ENCODE measurements at places on chromosomes 12 and 14.

- DNase-seq: peak; percentile 10
Observed at GRCh38 chr12:24661657-24662096, 287.2 kb downstream of the BCAT1 start.

- DNase-seq: no peak
Observed at GRCh38 chr14:36229262-36229661, 52.7 kb upstream of the PTCSC3 start.

- no peak for DNase-seq
Observed at GRCh38 chr14:30829853-30830252, 44.5 kb upstream of the COCH start.

- DNase-seq: no peak
Observed at GRCh38 chr12:87116780-87117179, 860.6 kb upstream of the MGAT4C start.

GRCh38 chr12:60021235-60021634 lies 425.4 kb downstream of the SLC16A7 start:
- DNase-seq: no peak

GRCh38 chr14:20383636-20384035 lies 29.7 kb downstream of the TEP1 start:
- no peak for DNase-seq

GRCh38 chr14:39025250-39025809 lies 77.7 kb downstream of the SEC23A start:
- DNase-seq: no peak

GRCh38 chr14:55701638-55702037 lies 121.6 kb downstream of the KTN1 start:
- peak; percentile 70 for DNase-seq

DNA sequence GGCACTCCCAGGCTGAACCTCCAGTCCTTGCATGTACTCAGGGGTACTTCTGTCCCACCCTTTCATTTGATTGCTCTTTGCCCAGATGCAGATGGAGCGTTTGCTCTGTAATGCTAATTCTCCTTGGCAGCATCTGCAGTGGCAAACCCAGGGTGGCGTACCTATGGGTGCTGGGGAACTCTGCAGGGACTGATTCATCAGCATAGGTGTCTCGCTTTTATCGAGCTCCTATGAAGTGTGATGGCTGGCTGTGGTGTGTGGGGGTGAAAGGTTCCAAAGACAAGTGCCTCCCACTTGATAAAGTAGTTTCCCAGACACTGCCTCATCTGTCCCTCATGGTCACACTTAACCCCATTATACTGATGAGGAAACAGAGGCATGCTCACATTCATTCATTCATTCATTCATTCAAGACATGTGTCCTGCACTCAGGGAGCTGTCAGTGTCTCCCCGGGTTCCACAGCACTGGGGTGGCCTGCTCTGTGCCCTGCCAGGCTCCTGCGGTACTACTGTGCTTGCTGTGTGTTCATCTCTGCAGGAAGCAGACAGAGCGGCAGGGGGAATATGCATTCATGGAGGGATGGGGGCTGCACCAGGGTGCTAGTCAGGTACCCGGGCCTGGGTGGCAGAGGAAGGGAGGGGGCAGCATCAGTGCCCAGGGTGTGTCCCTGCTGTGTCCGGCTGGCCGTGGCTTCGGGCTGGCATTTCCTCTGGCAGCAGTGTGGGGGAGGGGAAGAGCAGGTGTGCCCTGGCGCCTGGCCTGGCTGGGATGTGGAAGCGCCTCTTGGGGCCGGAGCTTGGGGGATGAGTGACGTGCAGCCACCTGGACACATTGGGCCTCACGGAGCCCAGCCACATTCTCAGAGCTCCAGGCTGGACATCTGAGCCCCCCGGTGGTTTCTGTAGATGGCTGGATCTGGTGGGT lies 110.9 kb downstream of the TSPAN9 start:
- no peak for DNase-seq

- no peak for DNase-seq
Observed at GRCh38 chr12:22531205-22531604, 13.1 kb downstream of the C2CD5 start.

GRCh38 chr14:66022526-66022925 lies 463.6 kb upstream of the CCDC196 start:
- no peak for DNase-seq

GRCh38 chr12:30525171-30525570 lies 170.5 kb downstream of the IPO8 start:
- DNase-seq: no peak

GRCh38 chr14:104244221-104245011 lies 106.0 kb downstream of the KIF26A start:
- DNase-seq: no peak

- DNase-seq: no peak
Observed at GRCh38 chr14:106622200-106622745, 1095.9 kb downstream of the TMEM121 start.

GRCh38 chr14:55350461-55350860 lies 61.2 kb downstream of the ATG14 start:
- no peak for DNase-seq

- DNase-seq: peak; percentile 55
Observed at GRCh38 chr14:57199921-57200320, 68.8 kb downstream of the EXOC5 start.

- peak; percentile 42 for DNase-seq
Observed at GRCh38 chr12:55711786-55712553, 3.9 kb upstream of the BLOC1S1 start.

- peak; percentile 98 for DNase-seq
Observed at GRCh38 chr14:22536853-22537338, 52.1 kb downstream of the DAD1 start.

DNA sequence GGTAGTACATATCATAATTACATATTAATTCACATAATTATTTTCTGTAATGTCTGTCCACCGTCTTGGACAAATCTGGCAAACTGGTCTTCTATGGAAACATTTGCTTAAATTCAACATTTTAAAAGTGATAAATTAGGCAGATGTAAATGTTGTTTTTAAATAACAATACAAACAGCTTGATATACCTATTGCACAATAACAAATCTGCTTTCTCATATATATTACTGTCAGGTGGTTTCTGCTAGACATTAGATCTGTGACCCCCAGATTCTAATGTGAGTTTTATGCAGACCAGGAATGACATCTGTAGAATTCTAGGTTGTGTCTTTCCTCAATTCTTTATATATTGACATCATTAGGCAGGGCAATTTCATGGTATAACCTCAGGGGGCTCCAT lies 173.3 kb downstream of the CCDC59 start:
- DNase-seq: no peak

- DNase-seq: no peak
Observed at GRCh38 chr14:24892497-24893051, 157.4 kb downstream of the STXBP6 start.

DNA sequence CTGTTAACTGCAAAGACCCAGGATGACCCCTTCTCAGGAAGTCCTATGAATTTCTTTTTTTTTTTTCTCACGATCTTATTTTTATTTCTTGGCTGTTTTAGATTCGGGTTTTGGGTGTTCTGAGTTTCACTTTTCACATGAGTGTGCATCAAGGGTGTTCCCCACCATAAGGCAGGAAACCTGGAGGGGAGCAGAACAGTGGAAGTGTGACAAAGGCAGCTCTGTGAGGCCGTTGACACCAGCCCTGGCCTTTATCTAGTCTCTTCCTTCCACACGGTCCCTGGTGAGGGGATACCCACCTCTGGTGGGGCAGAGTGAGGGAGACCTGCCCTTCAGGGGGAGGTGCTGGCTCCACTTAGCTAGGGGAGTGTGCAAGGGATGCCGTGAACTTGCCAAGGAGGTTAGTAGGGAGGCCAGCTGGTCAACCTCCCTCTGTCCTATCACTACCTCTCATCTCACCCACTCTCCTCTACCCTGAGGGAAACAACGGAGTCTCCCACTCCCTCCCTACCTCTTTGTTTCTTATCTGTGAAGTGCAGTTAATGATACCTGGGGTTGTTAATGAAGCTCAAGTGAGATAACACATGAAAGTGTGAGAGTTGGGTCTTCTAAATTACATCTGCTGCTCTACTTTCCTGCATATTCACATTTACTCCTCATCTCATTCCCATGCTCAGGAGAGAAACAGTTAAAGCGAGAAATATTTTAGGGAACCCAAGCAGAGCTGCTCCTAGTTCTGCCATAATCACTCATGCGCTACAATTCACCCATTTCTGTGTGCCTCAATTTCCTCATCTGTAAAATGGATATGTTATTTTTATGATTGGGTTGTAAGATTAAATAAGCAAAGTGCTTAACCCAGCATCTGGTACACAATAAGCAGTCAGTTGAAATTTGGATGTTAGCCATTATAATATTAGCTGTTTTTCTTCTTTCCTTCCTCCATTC lies 4.4 kb upstream of the GALNT6 start:
- DNase-seq: no peak

DNA sequence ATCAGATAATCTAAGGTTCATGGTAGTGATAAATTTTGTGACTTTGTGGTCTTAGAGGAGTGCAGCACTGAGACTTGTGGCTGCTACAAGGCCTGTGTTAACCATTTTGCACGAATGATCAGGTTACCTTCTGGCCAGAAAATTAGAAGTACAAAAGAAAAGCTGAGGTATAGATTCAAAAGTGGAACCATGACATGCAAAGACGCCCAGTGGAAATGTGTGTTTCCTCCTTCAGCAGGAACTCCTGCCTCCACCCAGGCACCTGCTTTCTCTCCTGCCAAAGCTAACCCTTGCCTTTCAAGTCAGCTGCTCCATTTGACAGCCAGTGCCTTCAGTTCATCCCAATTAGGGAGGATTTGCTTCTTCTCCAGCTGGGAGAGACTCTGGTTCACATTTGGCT lies 10.1 kb downstream of the PDE6H start:
- no peak for DNase-seq

GRCh38 chr12:117367006-117367638 lies 5.7 kb upstream of the NOS1 start:
- DNase-seq: peak; percentile 59

DNA sequence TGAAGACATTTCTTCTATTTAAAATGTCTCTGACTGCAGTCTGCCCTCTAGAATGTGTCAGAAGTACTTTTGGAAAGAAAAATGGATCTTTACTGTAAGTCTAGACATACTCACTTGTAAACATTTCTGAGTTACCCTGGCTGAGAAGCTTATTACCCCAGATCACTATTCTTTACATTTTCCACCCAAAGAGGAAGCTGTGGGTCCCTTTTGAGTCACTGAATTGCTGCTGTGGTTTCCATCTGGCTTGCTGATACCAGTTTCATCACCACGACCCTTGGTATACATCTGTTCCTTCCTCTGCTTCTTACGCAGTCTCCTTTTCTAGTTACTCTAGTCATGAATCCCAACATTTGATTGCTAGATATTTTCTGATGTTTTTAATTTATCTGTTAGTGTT lies 20.2 kb upstream of the CLEC4D start:
- DNase-seq: no peak

GRCh38 chr12:132178801-132179401 lies 34.6 kb downstream of the NOC4L start:
- DNase-seq: no peak

DNA sequence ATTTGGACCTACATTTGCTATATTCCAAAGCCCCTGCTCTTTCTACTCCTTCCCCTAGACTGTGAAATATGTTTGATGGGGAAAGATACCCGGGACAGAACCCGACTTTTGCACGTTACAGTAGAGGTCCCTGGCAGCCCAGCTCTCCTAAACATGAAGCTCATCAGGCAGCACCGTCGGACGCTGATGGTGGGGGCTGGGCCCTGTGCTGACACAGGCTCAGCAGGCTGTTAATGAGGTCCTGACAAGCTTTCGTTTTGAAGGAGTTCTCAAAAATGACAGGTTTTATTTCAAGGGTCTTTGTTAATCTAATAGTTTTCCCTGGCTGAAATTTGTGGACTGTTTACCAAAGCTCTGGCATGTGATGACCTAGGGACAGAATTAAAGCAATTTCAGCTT lies 102.3 kb downstream of the SLC25A47 start:
- no peak for DNase-seq

GRCh38 chr12:11738450-11738849 lies 89.0 kb downstream of the ETV6 start:
- DNase-seq: no peak

GRCh38 chr12:12432364-12432763 lies 75.5 kb downstream of the BORCS5 start:
- DNase-seq: peak; percentile 76

- no peak for DNase-seq
Observed at GRCh38 chr12:58959639-58960300, 39.5 kb upstream of the LRIG3 start.

- peak; percentile 70 for DNase-seq
Observed at GRCh38 chr12:127054531-127054930, 1212.4 kb upstream of the TMEM132C start.

DNA sequence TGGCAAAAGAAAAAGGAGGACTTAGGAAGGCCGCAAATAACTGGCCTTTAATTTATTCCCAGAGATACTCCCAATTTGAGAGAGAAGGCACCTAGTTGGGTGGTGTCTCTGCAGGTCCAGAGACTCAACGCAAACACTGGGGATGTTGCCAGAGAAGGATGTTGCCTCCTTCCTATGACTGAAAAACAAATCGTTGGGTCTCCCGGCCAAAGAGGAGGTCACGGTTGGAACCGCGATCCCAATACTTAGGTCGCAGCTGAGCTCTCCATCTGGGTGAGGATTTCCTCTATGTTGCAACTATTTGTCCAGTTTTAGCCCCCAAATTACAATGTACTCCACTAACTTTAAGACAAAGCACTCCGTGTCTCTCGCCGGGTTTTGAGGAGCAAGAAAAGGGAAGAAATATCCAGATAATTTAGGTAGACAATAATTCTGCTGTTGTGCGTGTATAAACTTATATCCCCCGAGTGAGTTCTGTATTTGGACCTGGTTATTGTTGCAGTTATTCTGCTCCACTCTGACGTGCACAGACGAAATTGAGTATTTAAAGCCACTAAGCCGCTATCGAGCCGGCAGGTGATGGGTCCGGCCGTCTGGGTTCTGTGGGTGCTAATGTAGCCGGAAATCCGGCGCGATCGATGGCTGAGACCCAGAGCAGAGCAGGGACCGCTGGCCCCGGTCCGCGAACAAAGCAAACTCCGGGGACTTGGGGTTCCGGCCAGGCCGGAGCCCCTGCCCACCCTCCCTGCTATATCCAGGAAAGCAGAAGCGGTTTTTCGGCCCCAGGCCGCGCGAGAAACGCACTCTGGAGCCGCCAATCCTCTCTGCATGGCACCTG lies 5.7 kb downstream of the HOXC12 start:
- DNase-seq: no peak

DNA sequence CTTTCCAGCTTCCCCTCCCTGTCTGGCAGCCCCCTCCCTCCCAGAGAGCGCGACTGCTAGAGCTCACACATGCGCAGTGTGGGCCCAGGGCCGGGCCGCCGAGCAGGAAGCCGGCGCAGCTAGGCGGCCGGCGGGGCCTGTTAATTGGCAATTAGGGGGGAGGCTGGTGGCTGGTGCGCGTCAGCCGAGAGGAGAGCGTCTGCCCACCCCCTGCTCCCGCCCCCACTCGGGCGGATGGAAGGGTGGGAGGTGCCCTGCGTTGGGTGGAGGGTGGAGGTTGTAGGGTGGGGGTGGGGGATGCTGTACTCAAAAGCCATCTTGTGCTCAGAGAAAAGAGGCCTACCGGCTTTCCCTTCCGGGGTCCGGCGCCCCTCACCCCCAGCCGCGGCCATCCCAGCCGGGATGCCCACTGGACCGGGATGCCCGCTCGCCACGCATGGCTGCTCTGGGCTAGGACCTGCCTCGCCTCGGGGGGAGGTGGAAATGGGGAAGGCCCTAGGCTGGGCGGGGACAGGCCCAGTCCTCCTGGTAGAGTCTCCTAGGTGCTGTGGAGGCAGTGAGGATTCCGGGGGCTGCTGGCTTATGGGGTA lies 9.2 kb downstream of the HOXC8 start:
- DNase-seq: peak; percentile 99

All from fibroblast of skin of right biceps (primary cell).